Activated CD8-positive, alpha-beta memory T cell treated with anti-CD3 and anti-CD28 coated beads for 36 hours (primary cell): ENCODE measurements at places on chromosomes 3 and 15. TPM values are rescaled to one million over a fixed set of nuclear protein-coding genes. Genes with fewer than 3 reads are reported as not detected.

Gene HCLS1
- total RNA-seq, result 194 TPM

Gene PPP1R14D
- total RNA-seq, result not detected

Gene PARP3
- 12.2 TPM for total RNA-seq

Gene PARP6
- 54.9 TPM for total RNA-seq

Gene CTXND1
- total RNA-seq, result not detected

Gene ATP8B4
- 15.9 TPM for total RNA-seq
